ENCODE measurements at places on chromosomes 3 and 15. TPM values are rescaled to one million over a fixed set of nuclear protein-coding genes. Genes with fewer than 3 reads are reported as not detected.

The DCP1A gene
- total RNA-seq = 5.7 TPM

The IL17RD gene
- total RNA-seq = 1.4 TPM

The ZNF770 gene
- total RNA-seq = 14.6 TPM

The GCNT3 gene
- total RNA-seq = 127 TPM

The FANCD2OS gene
- not detected for total RNA-seq

The CCDC33 gene
- 6.7 TPM for total RNA-seq

The GOLGA8H gene
- 2.6 TPM for total RNA-seq

The TRAT1 gene
- total RNA-seq = not detected

The CHRNA3 gene
- 1.0 TPM for total RNA-seq

The IL17RB gene
- total RNA-seq = 0.83 TPM

The KLHL24 gene
- 8.0 TPM for total RNA-seq

The PRR20G gene
- 1.6 TPM for total RNA-seq

The IL17RE gene
- total RNA-seq = 1.4 TPM

The HYAL3 gene
- total RNA-seq = 7.0 TPM

The DUOXA2 gene
- total RNA-seq = not detected

The GOLGA6L4 gene
- 0.29 TPM for total RNA-seq

The XYLB gene
- 4.3 TPM for total RNA-seq

The PXYLP1 gene
- total RNA-seq = 13.5 TPM

The EXD1 gene
- not detected for total RNA-seq

The GOLGA8N gene
- 0.95 TPM for total RNA-seq

The SLC24A5 gene
- not detected for total RNA-seq

The SEC62 gene
- total RNA-seq = 91.5 TPM

The DLEC1 gene
- total RNA-seq = 0.05 TPM

The PFN2 gene
- total RNA-seq = 152 TPM

The CHRNA5 gene
- total RNA-seq = 35.1 TPM

The THRB gene
- 1.7 TPM for total RNA-seq

The RTP1 gene
- total RNA-seq = not detected

The DYNLT2B gene
- 27.5 TPM for total RNA-seq

The ONECUT1 gene
- total RNA-seq = 0.16 TPM

The ATP13A4 gene
- total RNA-seq = not detected

The TMCO5A gene
- total RNA-seq = not detected

The MGLL gene
- 65.4 TPM for total RNA-seq

The RASGRP1 gene
- total RNA-seq = 0.28 TPM

The CDHR4 gene
- total RNA-seq = 0.22 TPM

The GORASP1 gene
- 31.2 TPM for total RNA-seq

The GOLGA8K gene
- total RNA-seq = 0.42 TPM

The LMAN1L gene
- not detected for total RNA-seq

All from A549 treated with Mapracorat at 1 μM for 4 hours (cell line).